Cortex of kidney (tissue), 1 donor: ENCODE measurements at places on chromosomes 1 and 21.

DNA sequence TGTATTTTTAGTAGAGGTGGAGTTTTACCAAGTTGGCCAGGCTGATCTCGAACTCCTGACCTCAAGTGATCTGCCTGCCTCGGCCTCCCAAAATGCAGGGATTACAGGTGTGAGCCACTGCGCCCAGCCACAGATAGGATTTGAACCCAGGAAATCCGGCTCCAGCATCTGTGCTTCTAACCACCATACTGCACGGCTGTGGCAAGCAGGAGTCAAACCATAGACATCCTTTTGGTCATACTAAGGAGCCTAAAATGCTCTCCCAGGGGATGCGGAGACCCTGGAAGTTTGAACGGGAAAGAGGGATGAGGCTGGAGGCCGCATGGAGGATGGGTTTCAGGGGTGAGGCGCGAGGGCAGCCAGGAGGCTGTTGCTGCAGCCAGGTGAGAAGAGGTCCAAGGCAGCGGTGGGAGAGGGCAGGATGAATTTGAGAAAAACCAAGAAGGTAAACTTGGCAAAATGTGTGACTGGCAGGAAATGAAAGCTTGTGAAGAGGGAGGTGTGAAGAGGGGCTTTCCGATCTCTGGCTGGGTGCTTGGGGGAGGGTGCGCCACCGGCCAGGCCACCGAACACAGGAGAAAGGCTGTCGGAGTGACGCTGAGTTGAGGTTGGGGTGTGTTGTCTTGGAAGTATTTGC, 24.0 kb upstream of the CDK18 start:
- DNase-seq = no peak

- DNase-seq = no peak
These were observed 27.3 kb downstream of the CCN1 start for GRCh38 chr1:85607921-85608265.

DNA sequence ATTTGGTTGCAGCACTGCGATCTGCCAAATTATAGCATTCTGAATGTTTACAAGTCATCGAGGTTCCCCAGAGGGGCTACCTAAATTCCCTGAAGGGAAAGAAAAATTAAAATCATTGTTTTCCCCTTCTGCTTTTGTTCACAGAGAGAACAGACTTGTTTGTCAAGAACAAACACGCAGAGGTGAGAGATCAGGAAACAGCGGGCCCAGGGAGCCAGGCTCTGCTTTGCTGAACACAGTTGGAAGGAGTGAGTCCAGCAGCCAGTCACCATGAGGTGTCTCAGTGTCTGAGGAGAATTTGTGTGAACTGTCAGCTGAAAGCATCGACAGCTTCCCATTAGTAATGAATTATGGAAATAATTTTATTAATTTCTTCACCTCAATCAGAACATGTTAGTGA, 52.5 kb downstream of the RWDD3 start:
- DNase-seq = no peak

DNA sequence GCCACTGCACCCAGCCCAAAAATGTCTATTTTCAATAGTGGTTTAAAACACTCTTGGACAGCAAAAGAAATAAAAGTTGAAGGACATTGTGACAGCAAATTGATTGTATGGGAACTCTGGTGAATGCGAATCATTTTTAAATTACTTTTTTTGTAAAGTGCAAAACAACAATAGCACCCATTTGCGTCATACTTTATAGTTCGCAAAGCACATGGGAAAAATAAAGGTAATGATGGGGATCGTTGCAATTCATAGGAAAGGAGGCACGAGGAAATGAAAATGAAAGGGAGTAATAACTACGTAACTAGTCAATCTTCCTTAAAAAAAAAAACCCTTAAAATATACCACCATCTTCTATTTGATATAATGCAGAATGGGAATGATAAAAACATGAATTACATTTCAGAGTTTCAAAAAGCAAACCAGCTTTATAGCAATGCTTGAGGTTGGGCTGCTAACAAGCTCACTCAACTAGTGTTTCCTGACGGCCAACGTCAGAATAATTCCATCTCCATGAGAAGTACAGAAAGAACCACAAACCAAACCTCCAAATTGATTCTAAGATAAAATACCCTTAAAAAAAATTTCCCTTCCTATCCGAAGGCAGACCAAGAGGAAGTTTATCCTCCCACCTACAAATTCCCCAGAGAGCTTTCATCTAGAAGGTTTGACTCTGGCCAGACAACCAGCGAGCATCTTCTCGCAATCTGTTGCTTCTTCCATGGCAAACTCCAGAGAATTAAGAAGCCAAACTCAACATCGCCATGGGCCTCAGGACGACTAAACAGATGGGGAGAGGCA, at the start of gene EDARADD:
Gene EDARADD (plus strand): TSS at position 606 of the 801 bp plus-strand sequence. CDS start 159 bp downstream, at position 765.
- no peak for DNase-seq

DNA sequence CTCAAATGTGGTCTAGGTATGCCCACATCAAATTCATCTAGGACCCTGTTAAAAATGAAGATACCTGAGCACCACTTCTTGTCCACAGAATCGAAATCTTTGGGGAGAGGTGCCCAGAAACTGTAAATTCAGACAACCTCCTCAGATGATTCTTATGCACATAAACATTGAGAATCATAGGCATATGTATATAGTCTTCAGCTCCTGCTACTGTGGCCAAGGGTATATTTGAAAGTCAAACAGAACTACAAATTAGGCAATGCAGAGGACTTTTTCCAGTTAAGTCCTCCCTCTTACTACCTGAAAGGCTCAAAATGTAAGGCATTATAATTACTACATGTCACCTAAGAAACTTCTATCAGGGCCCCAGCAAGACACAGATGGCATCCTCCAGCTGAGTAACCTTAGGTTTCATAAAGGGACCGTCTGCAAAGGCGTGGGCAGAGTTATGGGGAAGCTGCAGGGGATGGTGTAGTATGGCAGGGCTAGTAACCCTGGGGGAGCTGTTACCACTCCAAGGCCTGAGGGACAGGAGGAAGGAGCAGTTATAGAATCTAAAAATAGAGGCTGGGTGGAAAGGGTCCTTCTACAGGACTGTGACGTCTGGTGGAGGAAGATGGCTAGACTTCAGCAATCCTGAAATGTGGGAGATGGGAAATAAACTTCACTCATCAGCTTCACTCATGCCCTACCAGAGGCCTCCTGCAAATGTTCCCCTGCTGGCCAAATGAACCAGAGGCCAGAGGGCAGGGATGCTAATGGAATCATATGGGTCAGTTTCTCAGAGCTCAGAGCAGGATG, 46.3 kb downstream of the DAB1 start:
- no peak for DNase-seq
